ENCODE measurements at places on chromosomes 7 and 10. TPM values are rescaled to one million over a fixed set of nuclear protein-coding genes. Genes with fewer than 3 reads are reported as not detected.

DNA sequence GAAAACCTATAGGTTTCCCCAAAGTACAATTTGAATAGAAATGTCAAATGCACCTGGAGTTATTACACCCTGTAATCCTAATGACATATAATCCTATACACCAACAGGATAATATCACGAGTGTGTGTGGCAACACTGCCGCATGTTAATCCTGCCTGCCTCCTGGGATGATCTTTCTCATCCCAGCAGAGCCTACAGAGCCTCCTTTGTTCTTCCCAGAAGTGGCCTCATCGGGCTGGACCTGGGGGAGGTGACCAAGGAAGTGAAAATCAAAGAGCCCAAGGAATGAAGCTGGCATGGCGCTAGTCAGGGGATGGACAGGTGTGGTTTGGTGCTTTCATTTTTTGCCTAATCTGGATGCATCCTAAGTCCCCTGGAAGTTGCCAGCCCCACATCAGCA is 29.5 kb upstream of the LEP start:
- no peak for DNase-seq

Gene AMZ1
- total RNA-seq: 0.11 TPM

DNA sequence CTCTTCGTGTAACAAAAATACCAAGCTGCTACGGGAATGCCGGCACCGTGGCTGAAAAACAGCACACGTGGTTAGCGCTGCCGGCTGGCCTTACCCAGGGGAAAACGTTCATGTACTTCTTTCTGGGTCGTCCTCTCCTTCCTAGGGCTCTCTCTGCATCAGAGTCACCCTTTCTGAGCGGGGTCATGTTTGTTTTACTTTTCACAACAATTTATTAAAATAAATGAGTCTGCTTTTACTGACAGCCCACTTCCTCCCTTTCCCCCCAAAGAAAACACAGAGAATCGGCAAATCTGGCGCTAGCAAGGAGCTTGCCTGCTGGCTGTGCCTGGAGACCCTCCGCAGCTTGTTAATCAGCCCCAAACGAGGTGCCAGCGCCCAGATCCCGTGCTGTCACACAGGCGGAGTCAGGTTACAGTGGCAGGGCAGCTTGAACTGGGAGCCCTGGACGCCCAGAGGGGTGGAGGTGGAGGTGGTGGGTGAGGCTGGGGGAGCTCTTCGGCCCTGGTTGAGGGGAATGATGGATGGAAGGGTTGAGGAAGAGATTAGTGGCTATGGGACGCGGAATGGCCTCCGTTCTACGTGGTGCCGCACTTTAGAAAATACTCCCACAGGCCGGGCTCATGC is 162.2 kb upstream of the TNS3 start:
- DNase-seq: no peak

DNA sequence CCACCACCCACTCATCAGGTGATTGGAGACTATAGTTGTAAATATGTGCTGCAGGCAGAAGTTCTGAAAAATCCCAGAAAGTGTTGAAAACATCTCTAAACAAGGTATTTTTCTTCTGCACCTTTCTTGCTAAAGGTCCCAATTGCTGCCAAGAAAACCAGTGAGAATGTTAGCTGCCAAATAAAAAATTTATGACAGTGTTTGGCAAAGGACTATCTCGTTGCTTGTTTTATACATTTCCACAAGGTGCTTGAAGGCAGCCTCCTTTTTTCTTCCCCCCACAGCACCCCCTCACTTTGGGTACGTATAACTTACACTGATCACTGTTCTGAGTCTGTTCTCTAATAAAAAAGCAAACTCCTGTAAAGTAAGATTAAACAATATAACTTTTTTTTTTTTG is 158.6 kb upstream of the TCF7L2 start:
- DNase-seq: no peak

- no peak for DNase-seq
These were observed 24.4 kb downstream of the MTURN start for GRCh38 chr7:30159163-30159562.

Gene TMEM176B
- total RNA-seq: 34.0 TPM

- no peak for DNase-seq
These were observed 29.8 kb upstream of the FIGNL1 start for GRCh38 chr7:50479743-50480517.

- DNase-seq: no peak
These were observed 117.6 kb downstream of the MAD1L1 start for GRCh38 chr7:2114926-2115759.

DNA sequence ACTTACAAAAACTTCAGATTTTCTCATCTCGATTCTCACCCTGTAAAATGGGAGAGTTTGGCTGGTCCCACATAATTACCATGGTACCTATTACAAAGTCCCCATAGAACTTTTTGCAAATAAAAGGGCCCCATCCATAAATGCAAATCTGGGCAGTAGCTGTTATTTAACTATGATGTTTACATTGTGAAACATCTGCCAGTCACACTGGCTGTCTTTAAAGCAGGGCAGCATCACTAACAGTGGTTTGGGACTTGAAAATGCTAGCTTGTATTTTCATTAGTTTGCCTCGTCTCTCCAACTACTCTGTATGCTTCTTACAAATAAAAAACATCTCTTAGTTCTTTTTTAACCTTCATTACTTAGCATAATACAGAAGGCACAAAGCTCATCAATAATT is 240.7 kb downstream of the FZD1 start:
- DNase-seq: no peak

DNA sequence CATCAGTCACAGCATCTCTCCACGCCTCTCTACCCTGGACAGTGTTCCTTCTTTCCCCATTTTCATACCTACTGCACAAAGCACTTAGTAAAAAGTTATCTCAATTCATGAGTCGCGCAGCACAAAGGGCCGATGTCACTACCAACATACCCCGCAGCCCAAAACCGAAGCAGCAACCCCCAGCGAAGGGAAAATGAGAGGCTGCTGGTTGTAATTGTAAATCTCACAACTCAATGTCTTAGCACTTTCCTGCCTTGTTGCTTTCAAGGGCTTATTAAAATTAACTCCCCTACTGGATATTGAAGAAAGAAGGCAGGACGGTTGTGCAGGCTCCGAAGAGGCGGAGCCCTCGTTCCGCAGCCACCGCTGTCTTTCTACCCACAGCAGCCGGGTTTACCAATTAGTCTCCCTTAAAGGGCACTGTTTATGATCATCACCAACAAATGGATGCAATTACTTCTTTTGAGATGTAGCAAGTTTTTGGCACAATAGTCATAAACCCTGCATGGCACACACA is 6.5 kb downstream of the DIP2C start:
- DNase-seq: no peak

Gene ERVW-1
- not detected for total RNA-seq

GRCh38 chr10:20334559-20334958 is 518.3 kb downstream of the PLXDC2 start:
- no peak for DNase-seq

GRCh38 chr7:151599401-151600227 is 79.9 kb upstream of the RHEB start:
- no peak for DNase-seq

Gene WDFY4
- 1.5 TPM for total RNA-seq

- no peak for DNase-seq
These were observed 56.9 kb downstream of the NEUROG3 start for GRCh38 chr10:69516316-69516715.

GRCh38 chr10:59388671-59388976 is 26.3 kb upstream of the FAM13C start:
- DNase-seq: no peak

DNA sequence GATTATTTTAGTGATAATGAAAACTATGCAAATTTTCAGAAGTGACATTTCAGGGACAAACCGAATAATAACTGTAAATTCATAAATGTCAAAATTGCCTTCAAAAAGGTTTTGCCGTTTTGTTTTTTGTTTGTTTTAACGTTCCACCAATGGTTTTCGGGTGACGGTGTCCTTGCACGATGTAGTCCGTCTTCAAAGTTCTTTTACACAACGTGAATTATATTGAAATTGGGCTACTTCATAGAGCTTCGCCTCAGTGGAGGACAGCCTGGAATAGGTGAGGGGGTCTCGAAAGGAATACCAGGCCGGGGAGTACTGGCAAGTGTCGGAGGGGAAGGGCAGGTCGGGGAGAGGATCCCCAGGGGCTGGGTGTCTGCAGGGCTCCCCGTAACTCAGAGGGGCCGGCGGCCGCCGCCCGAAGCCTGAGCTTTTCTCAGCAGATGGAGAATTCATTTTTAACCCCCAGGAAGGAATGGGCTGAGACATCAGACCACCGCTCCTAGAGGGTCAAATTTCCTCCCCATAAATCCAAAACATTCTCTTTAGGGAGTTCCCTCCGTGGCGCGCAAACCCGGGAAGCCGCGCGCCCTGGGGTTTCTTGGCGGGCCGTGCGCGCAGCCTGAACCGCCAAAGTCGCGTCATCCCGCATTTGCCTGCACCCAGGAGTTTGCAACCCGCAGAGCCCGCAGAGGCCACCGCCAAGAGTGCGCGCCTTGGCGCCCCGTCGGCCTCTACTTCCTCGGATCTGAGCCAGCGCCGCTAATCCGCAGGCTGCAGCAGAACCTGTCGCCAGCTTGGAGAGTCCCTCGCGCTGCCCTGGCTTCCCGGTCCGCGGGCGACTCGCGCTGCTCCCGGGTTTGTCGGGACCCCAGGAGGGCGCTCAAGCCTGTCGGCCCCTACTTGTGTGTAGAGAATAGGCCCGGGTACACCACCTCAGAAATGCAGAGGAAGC is 17.3 kb upstream of the EVX1 start:
- no peak for DNase-seq

- peak; percentile 34 for DNase-seq
These were observed 51.2 kb upstream of the GTF2I start for GRCh38 chr7:74606101-74606908.

Gene HOXA10
- not detected for total RNA-seq

Gene ATP6V0A4
- not detected for total RNA-seq

Gene ALOX5
- total RNA-seq: 3.2 TPM

DNA sequence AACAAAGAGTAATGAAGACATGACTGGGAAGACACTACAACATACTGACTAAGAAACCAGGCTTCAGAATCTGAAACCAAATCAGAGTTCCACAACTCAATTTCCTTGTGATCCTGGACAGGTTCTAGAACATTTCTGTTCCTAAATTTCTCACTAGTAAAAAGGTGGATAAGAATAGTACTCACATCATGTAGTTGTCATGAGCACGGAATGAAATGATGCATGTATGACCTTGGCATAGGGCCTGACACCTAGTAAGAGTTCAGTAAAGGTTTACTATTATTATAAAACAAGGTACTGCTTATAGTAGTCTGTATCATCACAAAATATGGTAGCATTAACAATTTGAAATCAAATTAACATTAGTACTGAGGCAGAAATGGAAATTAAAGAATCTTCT is 19.9 kb downstream of the DOCK4 start:
- DNase-seq: no peak

DNA sequence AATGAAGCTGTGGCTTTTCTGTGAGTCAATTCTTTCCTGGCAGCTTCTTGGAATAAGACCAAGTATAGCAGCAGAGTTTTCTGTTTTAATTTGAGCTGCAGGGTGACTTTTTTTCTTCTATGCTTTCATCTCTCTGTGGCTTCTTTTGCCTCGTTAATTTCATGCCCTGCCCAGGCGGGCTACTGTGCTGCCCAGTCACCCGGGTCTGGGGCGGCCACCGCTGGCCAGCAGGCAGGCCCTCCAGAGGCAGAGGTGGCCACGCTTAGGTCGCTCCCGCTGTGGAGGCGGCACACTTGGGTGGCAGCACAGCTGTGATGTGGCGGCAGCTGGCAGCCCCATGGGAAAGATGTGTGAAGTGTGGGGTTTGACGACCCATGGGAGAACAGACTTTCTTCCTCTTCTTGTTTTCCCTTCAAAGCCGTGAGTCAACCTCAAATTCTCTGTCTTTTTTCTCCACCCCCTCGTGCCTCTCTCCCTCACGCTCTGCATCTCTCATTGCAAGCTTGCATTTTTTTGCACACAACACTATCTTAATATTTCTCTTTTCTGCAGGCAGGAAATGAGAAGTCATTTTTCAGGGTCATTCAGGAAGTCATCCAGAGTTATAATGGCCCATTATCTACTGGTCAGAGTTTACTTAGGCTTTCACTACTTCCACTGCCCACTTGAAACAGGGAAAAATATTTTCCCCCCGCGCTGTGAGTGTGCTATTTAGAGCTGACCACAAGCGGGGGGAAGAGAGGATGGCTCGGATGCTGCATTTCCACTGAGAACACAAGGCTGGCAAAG is 67.8 kb downstream of the EGFR start:
- DNase-seq: no peak

GRCh38 chr10:70191161-70191971 is 21.1 kb upstream of the SAR1A start:
- no peak for DNase-seq

Gene IFIT5
- total RNA-seq: 7.4 TPM

All from left ventricle myocardium inferior (tissue), 1 donor.